ENCODE measurements at places on chromosomes 3 and 15.

DNA sequence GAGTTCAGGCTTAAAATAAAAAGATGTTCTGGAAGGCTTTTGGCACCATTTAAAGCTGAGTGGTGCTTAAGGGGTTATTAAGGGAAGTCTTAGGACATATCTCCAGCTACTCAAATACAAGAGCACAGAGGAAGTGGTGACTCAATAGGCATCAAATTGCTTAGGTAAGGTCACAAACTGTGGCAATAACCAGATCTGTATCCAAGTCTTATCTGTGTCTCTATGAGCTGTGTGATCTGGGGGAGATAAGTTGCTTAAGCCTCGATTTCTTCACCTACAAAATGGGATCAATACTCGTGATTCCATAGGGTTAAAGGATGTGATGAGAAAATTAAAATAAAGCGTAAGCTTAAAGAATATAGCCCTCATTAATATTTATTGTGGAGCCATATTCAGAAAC lies 7.6 kb downstream of the HDC start:
- peak; percentile 12 for DNase-seq

DNA sequence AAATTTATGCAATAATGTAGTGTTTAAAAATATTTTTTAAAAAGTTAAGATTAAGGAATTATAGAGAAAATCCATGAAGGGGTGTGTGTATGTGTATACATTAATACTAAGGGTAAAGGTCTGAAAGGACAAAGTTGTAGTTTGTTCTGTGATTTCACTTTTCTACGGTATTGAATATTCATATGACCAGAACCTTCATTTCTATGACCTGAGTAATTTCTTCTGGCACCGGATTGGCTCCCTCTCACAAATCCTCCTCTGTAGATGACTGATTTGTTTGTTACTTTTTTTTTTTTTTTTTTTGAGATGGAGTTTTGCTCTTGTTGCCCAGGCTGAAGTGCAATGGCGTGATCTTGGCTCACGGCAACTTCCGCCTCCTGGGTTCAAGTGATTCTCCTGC lies 20.9 kb downstream of the GMPS start:
- no peak for DNase-seq

DNA sequence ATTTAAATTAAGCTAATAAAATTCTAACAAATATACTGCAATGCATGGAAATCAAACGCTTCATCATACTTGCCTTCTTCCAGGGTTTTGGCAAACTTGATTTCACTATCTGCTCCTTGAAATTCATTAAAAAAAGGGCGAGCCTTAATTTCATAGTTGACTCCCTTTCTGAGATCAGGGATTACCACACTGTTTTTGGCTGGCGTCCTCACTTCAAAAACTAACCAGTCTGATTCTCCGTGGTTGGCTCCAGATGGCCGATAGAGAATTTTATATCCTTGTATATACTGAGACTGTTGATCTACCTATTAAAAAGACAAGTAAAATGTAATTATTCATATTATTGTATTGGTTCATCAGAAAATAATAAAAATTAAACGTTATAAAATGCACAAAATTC lies 1106.8 kb downstream of the ROBO1 start:
- DNase-seq = no peak

GRCh38 chr15:48176957-48177356 lies 1.1 kb downstream of the MYEF2 start:
- DNase-seq = peak; percentile 62

DNA sequence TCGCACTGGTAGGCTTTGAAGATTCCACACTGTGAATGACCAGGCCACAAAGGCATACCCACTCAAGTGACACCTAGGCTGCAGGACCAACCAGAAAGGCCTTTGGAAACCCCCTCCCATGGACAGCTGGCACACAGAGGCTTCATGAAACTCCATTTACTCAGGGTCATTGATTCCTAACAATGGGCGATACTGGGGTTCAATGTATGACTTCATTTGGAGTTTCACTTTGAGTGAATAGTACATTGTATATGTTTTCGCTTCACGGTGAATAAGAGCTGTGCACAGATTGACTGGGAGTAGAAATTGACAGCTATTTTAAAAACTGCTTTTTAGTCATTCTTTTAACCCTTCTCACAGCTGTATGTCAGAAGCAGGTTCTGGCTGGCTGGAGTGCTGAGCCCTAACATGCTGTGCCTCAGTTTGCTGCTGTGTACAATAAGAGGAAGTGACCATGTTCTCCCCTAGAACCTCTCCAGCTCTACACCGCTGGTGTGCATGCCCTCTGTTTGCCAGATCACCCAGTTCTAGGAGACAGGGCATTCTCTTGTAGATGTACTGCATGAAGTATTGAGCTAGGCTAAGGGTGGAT lies 15.4 kb upstream of the CX3CR1 start:
- peak; percentile 3 for DNase-seq
